ENCODE measurements at places on chromosomes 4 and X.

DNA sequence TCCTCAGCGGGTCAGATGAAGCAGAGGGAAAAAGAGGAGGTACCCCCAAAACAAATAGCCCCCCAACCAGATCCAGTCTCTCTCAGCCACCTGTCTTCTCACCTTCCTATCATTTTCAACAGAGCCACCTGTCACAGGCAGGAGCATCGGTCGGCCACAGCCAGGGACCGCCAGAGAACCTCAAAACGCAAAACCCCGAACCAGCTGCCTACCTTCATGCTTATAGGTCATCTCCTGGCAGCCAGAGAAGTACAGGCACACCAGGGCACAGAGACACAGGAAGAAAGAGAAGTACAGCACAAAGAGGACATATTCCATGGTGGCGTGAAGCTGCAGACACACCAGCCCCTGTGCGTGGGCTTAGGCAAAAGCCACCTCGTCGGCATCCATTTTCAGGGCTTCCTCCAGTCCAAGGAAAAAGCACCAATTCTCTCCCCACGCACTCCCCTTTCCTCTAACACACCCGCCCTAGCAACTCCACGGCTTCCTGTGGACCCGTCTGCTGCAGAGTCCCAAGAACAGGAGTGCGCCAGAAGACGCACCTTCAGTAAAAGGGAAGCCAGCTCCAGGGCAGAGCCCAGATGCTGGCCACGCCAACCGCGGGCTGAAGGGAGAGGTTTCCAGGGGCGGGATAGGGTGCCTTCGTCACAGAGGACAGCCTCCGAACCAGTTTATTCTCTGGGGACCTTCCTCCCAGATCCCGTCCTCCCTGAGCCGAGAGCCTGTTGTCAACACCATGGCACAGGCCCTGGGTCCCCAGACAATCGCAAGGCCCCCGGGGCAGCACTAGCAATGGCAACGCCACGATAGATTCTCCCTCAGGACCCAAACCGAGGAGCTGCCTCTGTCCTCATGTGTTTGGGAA, 51.8 kb upstream of the C4orf50 start:
- DNase-seq = no peak

DNA sequence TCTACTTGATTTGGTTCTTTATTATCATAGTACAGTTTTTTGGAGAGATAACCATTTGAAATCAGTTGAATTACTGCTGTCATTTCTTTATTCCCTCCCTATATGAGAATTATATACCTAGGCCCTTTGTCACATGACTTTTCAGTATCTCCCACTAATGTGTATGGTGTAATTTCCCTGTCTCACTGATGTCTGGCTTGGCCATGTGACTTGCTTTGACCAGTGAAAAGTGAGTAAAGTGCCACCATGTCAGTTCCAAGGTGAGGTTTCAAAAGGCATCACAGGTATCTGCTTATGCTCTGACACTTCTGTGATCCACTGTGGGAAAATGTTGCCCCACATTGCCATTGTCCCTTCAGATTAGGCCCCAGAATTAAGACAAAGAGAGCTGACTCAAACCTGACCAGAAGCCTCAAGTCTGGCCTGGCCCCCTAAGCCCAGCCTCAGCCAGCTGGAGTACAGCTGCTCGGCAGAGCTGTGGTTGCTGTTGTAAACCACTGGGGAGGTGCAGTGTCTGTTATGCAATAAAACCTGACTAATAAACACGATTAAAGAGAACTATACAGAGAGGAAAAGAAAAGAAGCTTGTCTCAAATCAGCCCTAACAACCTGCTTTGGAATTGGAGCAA, 27.5 kb downstream of the SETD7 start:
- no peak for DNase-seq

DNA sequence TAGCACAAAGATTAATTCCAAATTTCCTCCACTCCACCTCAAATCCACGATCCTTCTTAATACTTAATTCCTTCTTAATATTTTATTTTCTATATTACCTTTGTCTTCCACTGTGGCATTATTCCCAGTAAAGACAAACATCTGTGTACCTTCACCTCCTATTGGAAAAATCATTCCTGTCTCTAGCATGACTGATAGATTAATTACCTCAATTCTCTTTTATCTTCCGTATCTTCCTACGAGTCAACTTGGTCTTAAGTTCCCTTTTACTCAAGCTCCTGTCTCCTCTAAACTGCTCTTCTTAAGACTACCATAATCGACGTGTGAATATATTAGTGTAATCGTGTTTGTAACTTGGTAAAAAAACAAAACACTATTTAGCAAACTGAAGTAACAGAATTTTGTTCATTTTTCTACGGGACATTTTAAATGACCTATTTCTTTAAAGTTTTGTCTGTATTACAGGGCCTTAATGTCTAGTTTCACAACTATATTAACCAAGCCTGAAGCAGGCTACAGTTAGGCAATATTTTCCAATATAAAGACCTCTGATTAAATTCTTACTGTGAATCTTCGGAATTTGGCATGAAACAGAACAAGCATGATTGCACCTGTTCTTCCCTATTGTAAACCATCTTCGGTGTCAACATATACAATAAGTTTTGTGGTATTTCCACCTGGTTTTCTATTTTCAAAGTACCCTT, 1.1 kb upstream of the USP38 start:
- DNase-seq = no peak

DNA sequence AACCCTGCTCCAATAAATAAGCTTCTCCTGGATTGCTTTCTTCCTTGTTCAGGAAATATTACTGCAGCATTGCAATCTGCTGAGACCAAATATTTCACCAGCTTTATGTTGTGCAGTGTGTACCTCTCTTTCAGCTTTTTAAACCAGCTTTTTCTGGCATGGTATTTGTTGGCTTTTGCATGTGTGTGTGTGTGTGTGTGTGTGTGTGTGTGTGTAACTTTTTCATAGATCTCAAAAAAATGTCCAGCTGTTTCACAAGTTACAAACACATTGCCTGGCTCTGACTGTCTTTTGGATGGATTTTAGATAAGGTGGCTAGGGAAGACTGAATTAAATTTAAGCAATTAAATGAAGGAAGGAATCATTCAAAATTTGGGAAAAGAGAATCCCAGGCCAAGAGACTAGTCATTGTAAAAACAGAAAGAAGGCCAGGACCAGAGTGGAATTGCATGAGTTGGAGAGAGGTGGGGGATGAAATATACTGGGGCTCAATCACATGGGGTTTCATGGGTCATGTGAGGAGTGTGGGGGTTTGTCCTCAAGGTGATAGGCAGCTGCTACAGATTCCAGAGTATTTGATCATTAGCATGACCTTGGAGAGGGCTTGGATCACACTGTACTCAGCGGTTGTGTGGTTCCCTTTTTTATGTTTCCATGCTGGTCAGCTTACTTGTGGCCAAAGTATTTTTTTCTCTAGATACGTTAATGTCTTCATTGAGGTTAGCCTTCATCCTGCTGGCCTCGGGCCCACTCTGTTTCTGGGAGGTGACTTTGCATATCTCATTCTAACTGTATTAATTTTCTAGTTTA, 357.7 kb upstream of the BOD1L1 start:
- DNase-seq = no peak

- DNase-seq = no peak
These were observed 282.5 kb upstream of the PCDH10 start for GRCh38 chr4:132866616-132867015.

DNA sequence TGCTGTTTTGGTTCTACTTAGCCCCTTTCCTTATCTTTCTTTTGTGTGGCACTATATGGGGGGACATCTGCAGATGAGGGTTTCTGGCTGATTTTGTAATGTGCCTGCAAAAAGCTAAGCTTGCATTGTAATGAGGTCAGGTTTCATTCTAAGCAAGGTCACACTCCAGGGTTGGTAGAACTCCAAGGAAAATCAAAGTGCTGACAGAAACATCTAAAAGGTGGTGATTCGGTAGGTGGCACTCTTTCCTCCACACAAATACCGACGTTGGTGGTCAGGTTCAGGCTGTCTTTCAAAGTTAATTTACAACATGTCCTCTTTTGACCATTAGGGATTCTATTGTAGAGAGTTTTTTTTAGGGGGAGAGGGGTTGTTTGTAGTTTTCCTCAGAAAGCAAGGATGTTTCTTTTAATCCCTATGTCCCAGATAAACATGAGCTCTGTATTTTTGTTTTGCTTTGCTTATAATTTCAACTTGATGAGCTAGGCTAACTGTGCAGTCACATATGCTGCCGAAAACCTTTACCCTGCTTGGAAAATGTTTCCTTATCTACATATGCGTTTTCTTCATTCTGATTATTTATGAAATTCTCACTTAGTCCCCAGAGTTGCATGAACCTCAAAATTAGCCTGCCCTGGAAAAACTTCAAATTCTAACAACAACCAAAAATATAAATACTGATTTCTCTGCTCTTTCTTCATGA, 434.2 kb downstream of the PPARGC1A start:
- no peak for DNase-seq

GRCh38 chr4:121680571-121680970, 16.2 kb downstream of the ANXA5 start:
- no peak for DNase-seq

DNA sequence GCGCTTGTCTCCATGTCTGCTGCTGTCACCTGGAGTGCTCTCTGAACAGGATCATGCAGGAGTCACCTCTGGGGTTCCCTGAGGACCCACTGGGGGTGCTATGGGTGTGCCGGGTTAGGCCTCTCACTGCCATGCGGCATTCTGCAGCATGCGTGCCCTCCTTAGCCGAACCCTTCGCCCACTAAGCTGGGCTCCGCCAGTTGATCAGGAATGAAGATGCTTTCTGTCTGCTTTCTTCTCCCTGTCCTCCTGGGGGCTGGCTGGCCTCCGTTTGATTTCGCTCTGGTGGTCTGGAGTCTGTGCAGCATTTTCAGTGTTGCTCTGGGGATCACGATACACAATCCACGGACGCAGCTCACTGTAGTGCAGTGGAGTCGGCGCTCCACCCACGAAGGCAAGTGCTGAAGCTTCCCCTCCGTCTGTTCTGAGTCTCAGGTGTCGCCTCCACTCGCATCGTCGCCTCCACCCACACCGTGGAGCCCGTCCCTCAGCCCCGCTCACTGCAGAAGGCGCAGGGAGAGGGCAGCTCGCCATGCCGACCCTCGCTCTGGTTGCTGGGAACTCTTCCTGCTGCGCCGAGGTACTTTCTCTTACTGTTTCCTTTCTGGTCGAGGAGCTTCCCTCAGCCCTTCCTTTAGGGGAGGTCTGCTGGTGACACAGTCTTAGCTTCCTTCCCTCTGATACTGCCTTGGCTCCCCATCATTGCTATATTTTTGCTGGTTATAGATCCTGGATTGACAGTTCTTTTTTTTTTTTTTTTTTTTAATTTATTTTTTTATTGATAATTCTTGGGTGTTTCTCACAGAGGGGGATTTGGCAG, 29.2 kb downstream of the LETM1 start:
- DNase-seq = no peak

DNA sequence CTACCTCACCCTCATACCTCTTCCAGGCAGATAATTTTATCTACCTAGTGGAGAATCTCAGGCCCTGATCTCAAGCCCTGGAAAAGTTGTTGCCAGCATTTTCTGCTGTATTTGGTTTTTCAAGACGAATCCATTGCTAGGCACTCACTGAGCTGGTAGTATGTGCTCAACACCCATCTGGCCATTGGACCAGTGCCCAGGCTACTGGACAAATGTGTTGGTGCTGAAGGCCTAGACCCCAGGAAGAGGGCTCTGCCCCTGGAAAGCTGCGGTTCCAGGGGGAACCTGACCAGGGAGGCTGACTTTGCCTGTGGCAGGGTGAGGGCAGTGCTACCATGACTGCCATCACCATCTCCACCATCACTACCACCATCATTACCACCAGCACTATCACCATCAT, 72.4 kb downstream of the PSAPL1 start:
- no peak for DNase-seq

DNA sequence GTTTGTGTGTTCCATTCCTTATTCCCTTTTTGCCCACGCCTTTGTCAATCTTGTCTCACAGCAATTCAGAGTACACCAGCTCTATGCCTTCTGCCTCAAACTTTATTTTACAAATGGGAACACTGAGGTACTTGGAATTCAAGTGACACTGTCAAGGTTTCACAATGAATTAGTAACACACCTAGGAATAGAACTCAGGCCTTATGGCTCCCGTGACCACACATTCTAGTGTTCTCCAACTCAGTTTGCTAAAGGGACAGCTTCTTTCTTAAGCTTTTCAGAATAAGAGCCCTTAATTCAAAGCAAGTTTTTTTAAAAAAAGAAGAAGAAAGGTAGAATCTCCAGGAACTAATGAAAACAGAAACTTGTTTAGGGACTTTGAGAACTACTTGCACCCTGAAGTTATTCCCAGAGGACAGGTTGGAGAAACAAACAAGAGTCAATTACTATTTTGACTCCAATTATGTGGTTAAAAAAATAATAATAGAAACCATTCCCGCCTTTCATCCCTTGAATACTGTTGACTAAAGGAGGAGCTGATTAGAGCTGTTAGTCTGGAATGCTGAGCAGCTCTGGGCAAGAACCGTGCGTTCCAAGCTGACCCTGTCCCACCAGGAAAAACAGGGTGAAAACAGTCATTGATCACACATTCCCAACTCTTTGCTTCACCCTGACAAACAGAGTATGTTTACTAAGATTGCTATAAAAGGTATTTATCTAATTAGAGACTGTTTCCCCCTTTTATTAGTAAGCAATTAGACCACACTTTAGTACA, 408.8 kb upstream of the CNKSR2 start:
- DNase-seq = no peak

DNA sequence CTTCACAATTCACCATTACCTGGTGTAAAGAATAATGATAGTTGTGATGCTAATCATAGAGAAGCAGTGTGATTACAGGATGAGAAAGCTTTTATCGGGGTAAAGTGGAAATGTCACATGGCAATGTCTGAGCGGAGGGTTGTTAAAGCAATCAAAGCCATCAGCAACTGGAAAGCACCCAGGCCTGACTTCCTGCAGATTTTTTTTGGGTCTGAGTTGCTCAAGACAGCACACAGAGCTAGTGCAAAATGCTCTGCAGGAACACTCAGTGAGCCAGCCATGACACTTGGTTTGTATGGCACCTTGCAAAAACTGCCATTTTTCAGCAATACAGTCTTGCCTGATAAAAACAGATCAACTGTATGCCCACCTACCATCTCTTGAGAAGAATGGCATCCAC, 152.9 kb downstream of the COL4A6 start:
- no peak for DNase-seq

DNA sequence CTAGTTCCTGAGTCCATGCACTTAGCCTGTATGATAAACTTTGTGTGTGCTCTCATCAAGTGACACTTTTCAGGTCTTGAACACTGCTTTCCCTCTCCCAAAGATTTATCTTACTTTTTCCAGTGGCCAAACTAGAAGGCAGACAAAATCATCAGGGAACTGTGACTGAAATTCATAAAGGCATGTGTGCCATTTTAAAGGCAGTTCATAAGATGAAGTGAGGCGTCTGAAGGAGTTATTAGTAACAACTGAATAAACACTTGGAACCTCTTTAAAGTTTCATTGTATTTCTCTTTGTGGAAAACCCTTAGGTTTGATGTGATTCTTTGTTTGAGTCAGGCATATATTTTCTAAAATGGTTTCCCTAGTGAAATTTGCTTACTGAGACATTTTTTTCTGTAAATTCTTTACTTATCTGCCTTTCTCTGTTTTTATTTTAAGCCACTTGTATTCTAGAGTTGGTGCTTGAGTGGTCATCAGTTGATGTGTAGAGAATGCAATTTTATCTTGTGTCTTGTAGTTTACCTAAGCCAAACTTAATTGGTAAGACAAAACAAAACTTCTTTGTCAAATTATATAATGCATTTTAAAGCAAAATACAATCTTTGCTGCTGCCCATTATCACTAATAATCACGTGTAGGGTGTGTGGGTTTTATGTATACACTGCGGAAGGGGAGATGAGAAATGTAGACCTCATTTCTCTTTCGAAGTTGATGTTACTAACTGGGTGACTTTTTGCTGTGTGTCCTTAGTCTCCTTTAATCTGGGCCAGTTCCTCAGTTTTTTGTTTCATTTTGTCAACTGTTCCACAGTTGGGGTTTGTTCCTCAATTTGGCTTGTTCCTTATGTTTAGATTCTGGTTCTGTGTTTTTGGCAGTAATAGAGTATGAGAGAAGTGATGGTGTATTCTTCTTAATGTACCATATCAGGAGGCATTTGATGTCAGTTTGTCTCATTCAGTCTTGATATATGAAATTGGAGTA, 56.8 kb downstream of the RBPJ start:
- no peak for DNase-seq
